ENCODE measurements at places on chromosomes 7 and 10. TPM values are rescaled to one million over a fixed set of nuclear protein-coding genes. Genes with fewer than 3 reads are reported as not detected.
A peak's percentile ranks its signal among the peaks of the same experiment; 100 is the strongest.

- peak; percentile 40 for ATAC-seq
Measured at GRCh38 chr7:151505836-151506468, 13.7 kb downstream of the RHEB start.

GRCh38 chr7:157643525-157643970, 306.7 kb downstream of the DNAJB6 start:
- no peak for ATAC-seq

- ATAC-seq, result no peak
Measured at GRCh38 chr10:93440591-93441091, 41.5 kb downstream of the MYOF start.

GRCh38 chr10:132637477-132638129, 100.0 kb downstream of the INPP5A start:
- ATAC-seq, result no peak

DNA sequence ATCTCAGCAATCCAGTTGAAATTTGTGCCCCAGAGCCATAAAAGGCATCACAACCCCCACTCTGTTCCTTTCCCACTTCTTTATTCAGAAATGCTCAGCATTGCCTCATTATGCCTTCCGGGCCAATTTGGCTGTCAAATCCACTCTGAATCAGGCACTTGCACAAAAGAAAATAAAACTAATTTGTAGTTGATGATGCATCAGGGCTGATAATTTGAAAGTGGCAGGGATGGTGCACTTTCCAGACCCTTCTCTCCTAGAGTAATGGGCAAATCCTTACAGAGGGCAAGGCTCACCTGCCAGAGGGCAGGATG, 147.9 kb upstream of the PDE1C start:
- no peak for ATAC-seq

- ATAC-seq, result no peak
Measured at GRCh38 chr10:22633106-22633505, 81.3 kb downstream of the PIP4K2A start.

- ATAC-seq, result no peak
Measured at GRCh38 chr7:155374276-155375252, 76.9 kb downstream of the INSIG1 start.

- ATAC-seq, result no peak
Measured at GRCh38 chr7:131076711-131077181, 250.9 kb upstream of the MKLN1 start.

DNA sequence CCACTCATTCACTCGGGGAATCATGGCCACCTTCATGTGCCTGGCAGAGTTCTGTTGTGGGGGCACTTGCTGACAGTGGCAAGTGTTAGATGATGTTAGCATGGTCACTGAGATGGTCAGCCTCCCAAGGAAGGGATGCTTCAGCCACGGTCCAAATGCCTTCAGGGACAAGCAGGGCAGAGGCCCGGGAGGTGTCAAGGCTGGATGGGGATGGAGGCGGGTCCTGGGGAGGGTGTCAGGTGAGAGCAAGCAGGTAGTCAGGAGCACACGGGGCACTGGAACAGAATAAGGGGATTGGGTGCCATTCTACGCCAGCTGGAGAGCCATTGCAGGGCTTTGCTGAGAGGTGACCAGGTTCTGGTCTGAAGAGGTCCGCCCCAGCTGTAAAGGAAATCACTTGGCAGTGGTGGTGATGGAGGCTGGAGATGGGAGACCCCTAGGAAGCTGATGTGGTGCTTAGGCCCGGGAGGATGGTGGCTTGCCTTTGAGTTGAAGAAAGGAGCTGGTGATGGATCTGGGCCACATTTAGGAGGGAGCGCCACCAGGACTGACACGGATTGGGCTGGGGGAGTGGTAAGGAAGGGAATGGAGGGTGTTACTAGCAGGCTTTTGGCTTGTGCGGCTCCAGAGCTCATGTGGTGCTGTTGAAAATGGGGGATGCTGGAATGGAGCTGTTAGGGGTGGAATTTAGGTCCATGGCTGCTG, 24.1 kb downstream of the AGAP3 start:
- no peak for ATAC-seq

DNA sequence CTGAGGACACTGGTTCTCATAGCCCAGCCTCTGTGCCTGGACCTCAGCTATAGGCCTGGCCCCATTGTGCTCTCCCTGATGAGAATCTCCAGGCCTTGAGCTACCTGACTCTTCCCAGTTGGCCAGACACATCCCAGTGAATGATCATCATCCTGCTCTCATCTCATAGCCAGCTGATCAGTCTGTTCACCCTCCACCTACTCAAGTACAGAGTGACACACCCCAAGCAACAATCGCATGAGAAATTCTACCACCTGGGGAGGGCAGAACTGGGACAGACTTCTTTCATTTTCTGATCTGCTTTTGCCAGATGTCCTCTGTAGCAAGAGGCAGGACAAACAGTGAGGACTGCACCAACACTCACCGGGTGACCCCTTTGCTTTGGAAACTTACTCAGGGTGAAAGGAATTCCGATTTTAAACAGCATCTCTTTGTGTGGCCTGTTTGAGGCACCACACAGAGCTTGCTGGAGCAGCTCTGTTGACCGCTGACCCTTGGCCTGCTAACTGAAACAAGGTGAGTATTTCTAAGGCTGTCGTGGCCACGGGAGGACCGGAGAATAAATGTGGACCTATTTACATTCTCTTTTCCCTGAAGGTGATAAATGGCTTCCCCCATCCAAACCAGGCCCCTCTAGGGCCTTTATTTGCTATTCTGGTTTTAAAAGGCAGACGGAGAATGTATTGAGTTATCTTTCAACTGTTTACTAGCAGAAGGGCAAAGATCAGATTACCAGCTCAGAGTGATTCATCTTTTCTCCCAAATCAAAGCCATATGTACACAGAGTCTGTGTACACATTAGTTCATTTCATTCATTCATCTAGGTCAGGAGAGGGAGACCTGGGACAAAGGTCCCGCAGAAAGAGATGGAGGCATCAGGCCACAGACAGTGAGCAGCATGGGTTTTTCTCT, 181.4 kb upstream of the TNS3 start:
- ATAC-seq, result no peak

DNA sequence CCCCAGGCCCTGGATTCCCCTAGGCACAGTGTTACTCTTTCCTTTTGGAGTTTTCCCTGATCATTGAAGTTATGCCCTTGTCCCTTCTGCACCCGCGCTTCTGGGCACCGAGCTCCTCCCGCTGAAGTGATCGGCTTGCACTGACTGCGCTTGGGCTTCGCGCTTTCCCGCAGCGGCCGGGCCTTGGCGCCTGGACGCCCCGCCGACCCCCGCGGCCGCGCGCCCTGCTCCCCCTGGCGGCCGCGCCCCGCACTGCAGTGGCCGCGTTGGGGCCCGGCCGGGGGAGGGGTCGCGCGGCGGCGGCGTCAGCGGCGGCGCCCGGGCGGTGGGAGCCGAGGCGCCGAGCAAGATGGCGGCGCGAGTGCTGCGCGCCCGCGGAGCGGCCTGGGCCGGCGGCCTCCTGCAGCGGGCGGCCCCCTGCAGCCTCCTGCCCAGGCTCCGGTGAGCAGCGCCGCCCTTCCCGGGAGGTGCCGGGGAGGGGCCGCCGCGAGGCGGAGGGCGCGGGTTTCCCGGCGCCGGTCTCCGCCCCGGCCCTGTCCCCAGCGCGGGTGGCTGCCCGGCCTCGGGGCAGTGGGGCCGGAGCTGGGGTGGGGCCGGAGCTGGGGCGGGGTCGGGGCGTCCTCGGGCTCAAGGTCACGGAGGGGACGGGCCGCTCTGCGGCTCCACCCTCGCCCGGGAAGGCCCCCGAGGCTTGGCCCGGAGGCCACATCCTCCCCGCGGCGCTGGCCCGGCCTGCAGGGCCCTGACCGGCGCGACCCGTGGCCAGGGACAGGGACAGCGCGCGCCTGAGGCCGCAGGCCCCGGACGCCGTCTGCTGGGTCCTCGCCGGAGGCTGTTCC, at the start of gene NIPSNAP2:
NIPSNAP2 (plus strand) TSS at position 325 of the 839 bp plus-strand sequence; CDS start at position 350, 25 bp downstream.
- ATAC-seq, result peak; percentile 70

- no peak for ATAC-seq
Measured at GRCh38 chr10:91296471-91296870, 76.0 kb downstream of the PCGF5 start.

GRCh38 chr7:17608114-17608833, 309.8 kb downstream of the AHR start:
- ATAC-seq, result no peak

GRCh38 chr7:71988201-71988600, 423.9 kb downstream of the CALN1 start:
- ATAC-seq, result no peak

- ATAC-seq, result no peak
Measured at GRCh38 chr10:6349846-6350535, 147.3 kb downstream of the PFKFB3 start.

DNA sequence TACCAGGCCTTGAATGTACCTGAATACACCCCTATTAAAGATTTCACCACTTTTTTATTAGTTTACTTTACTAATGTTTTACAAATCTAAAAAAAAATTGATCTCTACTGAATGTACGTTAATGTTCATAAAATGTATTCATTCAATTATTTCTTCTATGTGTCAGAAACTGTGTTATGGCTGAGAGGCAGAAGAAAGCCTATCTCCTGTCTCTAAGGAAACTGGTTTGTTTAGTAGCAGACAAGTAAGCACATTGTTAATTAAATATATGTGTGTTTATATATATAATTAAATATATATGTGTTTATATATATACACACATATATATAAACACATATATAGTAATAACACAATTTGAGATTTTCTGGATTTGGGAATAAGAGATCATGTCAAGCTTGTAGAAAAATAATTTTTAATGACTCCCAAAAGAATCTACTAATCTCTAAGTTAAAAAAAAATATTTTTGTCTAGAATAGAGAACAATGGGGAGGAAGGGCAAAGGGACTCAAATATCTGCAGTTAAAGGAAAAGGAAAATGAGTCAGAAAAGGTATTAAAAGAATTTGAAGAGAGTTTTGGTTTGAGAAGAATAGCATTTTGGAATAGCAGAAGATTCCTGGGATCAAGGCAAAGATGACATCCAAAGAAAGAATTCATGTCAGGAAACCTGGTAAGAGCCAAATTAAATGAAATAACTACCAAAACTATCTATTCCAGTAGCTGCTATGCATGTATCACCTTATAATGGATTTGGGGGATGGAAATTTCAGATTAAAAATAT, 92.1 kb downstream of the CH25H start:
- no peak for ATAC-seq

DNA sequence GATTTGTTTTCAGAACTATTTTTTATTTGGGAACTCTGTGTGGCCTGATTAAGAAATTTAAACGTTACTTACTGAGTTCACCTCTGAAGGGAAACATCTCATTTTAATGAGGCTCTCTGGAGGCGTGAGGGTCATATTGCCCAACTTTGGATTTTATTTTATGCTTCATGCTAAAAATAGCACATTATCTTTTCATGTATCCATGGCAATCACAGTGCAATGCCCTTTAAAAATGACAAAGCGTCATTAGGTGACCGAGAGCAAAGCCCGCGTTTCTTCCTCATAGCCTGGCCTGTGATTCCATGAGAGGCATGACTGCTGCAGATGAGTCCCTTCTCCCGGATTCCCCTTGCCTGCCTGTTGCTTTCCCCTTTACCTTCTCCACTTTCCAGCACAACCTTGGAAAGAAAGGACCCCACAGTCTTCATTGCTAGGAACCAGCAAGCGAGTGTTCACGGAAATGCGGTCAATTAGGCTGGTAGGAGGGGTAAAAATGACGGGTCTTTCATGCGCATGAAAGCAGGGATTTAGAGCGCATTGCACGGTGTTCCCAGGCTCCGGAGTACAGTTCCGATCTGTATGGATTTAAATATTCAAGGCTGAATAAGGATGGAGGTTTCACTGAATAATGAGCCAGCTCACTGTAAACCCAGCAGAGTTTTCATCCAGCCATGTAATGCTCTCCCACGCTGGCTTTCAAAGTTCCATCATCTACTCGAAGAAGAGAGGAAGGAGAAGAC, 98.2 kb upstream of the PITRM1 start:
- ATAC-seq, result no peak

DNA sequence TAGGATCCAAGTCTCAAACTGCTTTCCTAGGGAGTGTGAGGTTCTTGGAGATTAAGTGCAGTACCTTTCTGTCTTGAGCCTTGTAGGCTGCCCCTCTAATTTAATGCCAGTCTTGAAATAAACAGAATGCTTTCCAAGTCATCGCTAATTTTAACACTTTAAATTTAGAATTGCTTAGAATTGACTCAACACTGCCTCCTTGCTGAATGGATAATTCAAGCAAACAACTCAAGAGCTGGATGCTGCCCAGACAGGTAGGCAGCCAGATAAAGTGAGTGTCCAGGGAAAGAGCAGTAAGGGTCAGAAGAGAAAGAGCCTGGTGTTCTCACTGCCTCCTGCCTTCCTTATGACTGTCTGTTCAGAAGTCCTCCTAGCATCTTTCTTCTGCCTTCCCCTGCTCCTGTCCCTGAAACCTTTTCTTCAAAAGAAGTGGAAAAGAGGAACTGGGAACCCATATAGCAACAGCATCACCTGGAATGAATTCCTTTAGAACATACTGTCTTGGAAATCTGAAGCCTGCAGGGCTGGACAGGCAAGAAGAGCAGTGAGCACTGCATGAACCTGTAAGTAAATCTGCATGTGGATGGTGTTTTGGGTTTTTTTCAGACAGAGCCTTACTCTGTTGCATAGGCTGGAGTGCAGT, 3.1 kb upstream of the GOT1 start:
- ATAC-seq, result no peak

DNA sequence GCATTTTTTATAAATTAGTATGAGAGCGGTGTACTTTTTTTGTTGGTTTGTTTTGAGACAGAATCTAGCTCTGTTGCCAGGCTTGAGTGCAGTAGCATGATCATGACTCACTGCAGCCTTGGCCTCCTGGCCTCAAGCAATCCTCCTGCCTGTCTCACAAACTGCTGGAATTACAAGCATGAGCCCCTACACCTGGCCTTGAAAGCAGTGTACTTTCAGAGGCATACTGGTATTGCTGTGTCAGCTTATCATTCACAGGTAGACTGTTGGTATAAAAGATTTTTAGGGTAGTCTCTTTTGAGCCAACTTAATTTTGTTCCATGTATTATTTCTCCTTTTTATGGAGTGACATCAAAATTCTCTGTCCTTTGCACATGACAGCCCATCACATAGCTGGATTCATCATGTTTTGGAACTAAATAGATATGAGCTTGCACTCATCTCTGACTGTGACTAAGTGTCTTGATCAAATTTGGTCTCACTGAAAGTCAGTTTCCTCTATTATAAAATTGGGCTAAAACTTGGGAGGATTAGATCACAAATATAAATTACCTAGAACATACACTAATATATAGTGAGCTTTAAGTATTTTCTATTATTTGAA, 12.4 kb downstream of the GNAT3 start:
- peak; percentile 88 for ATAC-seq

Gene TFR2
- total RNA-seq, result 0.68 TPM

Gene CRHR2
- not detected for total RNA-seq

Gene CADPS2
- total RNA-seq, result 2.4 TPM

Gene MDFIC
- 23.2 TPM for total RNA-seq
